ENCODE measurements at places on chromosomes 16 and 17.

GRCh38 chr17:8884336-8884990 lies 17.0 kb upstream of the PIK3R6 start:
- DNase-seq, result no peak

DNA sequence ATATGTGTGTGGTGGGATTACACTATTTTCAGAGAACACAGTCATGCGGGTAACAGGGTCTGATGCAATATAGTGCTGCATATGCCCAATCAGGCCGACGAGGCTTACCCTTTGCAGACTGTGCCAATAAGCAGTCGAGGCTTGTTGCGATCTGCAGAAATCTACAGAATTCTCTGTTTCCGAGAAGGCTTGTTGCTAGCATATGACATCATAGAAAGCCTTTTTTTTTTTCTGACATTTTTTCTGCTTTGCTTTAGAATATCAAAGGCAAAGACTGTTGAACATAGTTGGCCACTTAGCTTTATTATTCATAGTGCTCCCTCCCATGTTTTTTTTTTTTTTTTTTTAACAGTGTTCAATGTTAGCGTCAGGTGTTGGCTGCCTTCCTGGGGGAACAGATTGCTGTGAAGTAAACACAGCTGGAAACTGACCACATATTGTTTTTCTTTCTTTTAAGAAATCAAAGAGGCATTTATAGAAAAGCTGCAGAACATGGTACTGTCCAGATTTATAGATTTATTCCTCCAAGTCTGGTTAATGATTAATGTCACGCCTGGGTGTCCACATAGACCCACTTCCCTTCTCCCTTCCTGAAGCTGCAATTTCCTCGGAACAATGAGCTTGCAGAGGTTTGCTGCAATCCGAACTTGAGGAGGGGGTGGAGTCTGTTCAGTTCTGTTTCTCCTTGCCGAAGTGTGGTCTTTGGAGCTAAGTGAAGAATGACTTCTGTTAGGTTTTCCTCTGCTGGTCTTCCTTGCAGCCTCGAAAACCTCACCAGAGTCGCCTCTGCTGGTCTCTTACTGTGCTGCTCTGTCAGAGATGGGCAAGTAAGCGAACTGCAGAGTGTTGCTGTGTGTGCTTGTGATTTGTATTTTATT lies 87.3 kb downstream of the MAP2K6 start:
- peak; percentile 20 for DNase-seq

GRCh38 chr16:86044881-86045590 lies 146.1 kb downstream of the IRF8 start:
- peak; percentile 76 for DNase-seq

DNA sequence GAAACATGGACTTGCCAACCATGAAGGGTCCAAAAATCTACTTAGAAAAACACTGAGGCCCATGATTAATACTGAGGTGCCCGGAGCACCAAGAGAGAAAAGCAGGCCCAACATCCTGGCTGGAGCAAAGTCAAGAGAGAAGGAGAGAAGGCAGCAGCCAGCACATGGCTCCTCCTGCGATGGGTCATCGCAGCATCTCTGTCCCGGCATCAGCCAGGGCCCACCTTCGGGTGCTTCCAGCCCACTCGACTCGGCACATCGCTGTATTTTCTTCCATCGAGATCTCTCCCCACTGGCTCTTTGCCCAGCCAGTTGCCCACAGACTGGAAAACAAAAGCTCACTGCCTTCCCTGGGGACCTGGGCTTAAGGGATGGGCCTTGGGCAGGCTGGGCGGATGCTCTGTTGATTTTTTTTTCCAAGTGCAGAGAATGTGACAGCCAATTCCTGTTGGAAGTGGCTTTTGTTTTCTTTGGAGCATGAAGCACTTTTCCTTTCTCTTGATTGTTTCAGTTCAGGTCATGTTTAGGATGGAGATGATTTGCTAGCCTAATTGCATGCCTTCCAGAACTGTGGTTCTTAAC lies 58.1 kb downstream of the CYB5B start:
- peak; percentile 56 for DNase-seq

- no peak for DNase-seq
Observed at GRCh38 chr16:54360681-54361080, 74.1 kb upstream of the IRX3 start.

DNA sequence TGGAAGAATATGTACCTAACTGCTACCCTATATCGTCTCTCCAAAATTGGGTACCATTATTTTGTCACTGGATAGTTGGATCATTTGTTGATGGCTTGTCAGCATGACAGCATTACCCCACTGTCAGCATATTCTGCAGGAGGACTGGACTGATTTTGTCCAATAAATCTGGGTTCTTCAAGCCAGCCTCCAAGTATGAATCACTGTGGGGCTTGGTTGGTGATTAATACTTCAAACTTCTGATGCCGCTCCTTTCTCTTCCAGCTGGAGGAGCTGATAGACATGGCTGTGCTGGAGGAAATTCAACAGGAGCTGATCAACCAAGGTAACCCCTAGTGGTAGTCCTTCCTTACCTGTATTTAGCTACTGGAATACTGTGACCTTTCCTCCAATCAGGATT lies 2.5 kb downstream of the RPAIN start:
- DNase-seq, result no peak

- DNase-seq, result no peak
Observed at GRCh38 chr16:53695070-53695469, 8.6 kb downstream of the RPGRIP1L start.

DNA sequence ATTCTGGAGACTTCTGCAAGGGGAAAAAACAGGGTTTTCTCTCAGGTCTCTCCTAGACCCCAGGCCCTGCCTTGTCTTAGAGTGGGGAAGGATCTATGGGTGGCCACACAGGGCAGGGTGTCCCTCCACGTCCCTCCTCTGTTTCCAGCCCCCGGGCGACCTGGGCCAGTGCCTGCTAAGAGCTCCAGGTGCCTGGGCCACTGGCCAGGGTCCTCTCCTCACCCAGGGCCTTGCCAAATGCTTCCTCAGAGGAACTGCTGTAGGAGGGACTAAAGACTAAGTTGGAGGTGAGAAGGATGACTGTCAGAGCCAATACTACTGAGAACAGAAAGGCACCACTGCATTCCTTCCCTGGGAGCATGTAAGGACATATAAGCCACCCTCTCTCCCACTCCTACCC lies 11.4 kb downstream of the NOS2 start:
- DNase-seq, result no peak

GRCh38 chr17:2223617-2223927 lies 80.0 kb downstream of the SMG6 start:
- DNase-seq, result no peak

All from NCI-H1105 (cell line).